ENCODE measurements at places on chromosomes 12 and 14.

GRCh38 chr12:10126413-10126812 is 3.6 kb downstream of the CLEC7A start:
- no peak for DNase-seq

DNA sequence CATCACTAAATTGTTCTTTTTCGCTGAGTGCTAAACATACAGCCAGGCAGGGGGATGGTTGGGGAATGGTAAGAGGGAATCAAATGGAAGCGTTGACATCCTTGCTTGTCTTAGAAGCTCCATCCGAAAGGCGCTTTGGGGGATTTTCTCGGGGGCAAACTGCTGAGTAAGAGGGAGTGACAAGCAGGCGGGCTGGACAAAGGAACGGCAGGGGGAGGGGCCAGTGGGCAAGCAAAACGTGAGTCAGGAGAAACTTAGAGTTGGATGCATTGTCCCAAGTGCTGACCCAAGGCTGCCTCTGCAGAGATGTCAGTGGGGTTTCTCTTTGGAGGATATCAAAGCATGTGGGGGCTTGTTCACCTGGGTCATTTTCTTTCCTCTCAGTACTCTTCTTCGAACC is 480.5 kb downstream of the VRK1 start:
- DNase-seq, result no peak

GRCh38 chr14:95536671-95537070 is 1.8 kb downstream of the GLRX5 start:
- no peak for DNase-seq

GRCh38 chr14:30608533-30609006 is 13.5 kb upstream of the SCFD1 start:
- peak; percentile 36 for DNase-seq

DNA sequence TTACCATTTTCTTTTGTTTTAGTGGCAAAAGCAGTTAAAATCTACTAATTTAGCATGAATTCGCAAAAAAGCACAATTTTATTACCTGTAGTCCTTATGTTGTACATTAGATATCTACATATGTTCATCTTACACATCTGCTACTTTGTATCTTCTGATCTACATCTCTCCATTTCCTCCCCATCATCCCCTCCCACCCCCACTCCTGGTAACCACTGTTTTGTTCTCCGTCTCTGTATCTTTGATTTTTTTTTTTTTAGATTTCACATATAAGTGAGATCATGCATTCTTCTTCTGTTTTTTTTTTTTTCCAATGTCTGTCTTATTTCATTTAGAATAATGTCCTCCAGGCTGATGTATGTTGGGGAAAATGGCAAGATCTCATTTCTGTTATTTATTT is 922.7 kb downstream of the VRK1 start:
- DNase-seq, result no peak

DNA sequence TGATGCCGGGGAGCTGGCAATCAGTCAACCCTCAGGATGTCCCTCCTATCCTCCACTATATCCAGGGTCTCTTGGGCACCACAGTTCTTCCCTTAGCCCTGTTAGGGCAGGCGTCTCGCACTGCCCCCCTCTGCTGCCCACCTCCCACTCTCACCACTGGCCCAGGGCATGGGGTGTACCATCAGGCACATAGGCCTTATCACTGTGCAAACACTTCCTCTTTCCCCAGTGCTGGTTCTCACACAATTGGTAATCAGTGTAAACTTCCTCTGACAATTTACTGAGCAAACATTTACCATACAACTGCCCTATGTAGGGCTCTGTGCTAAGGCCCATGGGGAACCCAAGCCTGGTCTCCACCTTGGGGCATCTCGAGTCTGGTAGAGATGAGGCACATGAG is 20.1 kb upstream of the TMED10 start:
- no peak for DNase-seq

GRCh38 chr12:123030686-123031085 is 50.2 kb downstream of the ARL6IP4 start:
- DNase-seq, result no peak

DNA sequence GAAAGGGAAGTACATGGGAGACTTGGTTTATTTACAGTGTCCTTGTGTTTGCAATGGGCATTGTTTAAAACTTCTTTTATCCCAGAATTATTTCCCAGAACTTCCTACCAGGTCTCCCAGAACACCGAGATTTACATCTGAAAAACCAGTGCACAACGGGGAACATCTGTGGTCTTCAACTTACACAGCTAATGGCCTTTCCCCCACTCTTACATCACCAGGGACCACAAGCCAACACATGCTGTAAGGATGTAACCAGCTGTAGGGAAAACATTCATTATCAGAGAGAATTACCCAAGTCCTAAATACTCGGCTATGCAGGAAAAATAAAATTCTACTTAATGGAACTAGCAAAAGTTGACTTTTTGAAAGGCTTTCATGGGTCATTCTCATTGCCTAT is 267.6 kb downstream of the DUSP6 start:
- no peak for DNase-seq

GRCh38 chr14:104994978-104995377 is 9.4 kb downstream of the CLBA1 start:
- DNase-seq, result no peak
